Stimulated activated CD4-positive, alpha-beta T cell treated with anti-CD3 and anti-CD28 coated beads, TNF-alpha, amount 100 ng/mL, for 1 hour (primary cell): ENCODE measurements at places on chromosomes 5 and 9.

GRCh38 chr9:93111371-93112115 is 15.5 kb downstream of the CARD19 start:
- no peak for DNase-seq

DNA sequence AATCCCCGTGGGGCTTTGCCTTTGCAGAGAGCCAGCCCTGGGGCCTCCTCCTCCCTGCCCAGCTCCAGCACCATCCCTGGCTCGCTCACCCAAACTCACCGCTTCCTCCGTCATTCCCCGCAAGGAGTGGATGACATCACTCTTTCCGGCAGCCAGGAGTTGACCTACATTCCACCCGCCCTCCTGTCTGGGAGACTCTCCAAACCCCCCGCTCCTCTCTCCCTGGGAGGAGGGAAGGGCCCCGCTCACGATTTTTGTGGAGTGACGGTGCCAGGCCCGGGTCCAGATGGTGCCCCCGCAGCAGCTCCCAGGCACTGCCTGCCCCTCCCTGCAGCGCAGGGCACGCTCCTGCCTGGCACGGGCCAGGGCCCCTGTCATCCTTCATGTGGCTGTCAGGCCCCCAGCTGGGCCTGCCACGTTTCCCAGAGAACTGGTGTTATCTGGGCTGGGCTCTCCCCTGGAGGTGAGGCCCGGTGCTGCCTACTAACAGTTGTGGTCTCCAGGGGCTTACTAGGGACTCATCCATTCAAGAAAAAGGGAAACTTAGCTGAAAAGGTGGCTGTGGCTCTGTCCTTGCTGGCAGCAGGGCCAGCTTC is 52.3 kb downstream of the NTNG2 start:
- DNase-seq = no peak

DNA sequence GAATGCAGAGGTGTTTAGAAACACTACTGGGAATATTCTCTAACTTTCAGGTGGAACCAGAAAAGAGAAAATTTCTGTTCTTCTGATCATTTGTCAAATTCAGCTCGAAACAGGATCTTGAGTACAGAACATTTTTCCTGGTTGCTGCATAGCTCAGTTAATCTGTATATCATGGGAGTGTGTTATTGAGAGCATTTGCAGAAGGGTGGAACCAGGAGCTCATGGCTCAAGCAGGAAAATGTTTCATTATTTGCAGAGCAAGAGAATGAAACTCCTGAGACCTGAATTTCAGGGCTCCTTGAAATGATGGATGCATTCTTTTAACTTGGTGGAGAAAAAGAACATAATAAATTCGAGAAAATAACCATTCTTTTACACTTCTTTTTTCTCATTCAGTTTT is 97.9 kb downstream of the AOPEP start:
- DNase-seq = no peak

GRCh38 chr5:116271446-116272025 is 186.7 kb downstream of the COMMD10 start:
- DNase-seq = no peak

DNA sequence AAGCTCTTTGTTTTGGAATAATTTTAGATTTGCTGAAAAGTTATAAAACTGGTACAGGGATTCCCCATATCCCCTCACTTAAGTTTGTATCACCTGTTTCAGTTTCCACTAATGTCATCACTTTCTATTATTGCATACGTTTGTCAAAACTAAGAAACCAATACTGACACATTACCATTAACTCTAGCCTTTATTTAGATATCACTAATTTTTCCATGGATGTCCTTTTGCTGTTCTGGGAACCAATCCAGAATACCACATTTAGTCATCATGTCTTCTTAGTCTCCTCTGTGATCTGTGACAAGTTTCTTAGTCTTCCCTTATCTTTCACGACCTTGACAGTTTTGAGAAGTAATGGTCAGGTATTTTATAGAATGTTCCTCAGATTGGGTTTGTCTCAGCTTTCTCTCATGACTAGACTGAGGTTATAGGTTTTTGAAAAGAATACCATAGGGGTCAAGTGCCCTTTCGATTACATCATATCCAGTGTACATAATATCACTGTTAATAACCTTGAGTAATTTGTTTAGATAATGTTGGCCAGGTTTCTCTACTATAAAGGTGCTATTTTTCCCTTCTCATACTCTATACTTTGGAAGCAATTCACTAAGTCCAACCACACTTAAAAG is 51.9 kb upstream of the NMUR2 start:
- DNase-seq = no peak

- DNase-seq = no peak
These were observed 156.4 kb upstream of the ADRA1B start for GRCh38 chr5:159759791-159760290.

DNA sequence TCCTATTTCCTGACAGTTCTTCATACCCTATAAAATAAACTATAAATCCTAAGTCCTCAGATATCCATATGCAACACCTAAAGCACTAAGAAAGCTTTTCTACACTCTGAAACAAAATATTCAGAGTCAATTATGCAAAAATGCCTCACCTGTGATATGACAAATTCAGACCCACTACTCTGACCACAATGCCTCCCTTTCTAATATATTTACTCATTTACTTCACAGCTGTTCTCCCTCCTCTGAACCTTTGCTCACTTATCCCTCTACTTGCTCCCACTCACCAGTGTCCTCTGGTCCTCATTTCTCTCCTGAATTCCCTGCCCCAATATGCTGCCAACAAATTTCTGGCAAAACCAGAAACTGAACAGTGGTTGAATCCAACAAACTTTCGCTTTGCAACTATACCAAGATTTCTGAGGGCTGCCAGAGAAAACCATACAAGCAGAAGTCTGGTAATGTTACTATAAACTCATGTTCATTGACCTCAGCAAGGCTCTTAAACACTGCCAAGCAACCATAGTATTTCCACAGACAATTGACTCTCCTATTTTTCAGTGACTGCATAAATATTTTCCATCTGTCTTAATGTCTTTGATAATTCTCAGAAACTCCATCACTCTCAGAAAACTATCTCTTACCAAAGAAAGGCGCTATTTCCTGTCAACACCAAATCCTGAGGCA is 7.1 kb downstream of the CCNH start:
- DNase-seq = no peak

- DNase-seq = no peak
These were observed 153.8 kb downstream of the HSPA4 start for GRCh38 chr5:133205649-133206048.

DNA sequence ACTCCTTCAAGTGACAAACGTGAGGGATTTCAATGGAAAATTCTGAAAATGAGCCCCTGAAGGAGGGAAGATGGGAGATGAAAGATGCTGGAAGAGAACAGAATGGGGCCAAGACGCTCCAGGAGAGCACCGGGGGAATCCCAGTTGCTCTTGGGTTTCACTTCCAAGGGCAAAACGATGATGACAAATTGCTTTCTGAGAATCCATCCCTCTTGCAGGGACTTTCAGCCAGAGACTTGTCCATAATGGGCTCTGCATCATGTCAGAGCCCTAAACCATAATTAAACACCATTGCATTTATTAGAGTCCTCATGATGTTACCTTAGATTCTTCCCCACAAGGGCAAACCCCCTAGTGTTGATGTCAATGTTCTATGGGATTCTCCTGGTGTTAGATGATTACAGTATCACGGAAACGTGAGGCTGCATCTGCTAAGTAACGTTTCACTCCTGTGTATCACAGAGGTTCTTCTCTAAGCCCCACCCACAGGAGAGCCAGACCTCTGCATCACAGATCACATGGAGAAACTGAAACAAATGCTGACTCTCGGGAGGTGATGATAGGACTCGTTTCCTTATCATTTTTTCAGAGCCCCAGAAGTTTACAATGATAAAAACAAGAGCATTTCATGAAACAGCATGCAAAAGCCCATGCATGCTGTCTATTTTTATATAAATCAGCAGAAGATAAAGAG is 114.4 kb downstream of the TENT4A start:
- DNase-seq = no peak

DNA sequence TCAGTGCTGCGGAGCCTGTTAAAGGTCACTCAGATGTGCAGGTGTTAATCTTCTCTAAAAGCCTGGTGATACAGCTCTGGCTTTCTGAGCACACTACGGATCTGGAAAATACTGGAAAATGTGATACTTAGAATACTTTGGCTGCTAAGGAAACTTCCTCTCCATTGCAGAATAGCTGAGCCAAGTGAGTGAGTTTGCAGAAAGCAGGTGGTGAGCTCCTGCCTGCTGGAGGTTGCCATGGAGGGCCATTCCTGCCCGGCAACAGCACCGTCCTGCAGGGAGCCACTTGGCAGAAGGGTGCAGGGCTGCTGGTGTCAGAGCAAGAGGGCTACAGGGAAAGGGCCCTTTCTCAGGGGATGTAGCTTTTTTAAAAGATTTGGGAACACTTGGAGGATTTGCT is 40.7 kb downstream of the SECISBP2 start:
- no peak for DNase-seq

- no peak for DNase-seq
These were observed 12.9 kb downstream of the ZNF618 start for GRCh38 chr9:113888976-113889375.

- no peak for DNase-seq
These were observed 192.1 kb downstream of the RAB3C start for GRCh38 chr5:58774937-58775336.

DNA sequence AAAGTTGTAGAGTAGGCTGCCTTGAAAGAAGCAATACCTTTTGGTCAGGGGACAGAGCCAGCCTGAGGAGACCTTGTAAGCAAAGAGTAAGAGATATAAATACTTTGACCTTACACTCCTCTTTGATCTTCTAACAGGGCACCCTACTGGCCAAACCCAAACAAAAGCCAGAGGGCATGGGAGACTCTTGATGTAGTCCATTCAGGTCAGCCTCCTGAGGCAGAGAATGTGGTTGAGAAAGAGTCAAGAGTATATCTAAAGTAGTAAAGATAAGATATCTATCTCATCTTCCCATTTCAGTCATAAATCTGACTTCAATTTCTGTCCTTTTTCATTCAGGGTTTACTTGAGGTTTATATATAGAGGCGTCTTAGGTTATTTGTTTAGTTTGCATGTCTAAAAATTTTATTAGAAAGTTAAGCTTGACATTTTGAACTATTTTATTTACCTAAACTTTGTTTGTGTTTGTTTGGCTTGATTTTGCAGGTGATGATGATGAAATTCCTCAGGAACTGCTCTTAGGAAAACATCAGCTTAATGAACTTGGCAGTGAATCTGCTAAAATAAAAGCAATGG is 125.7 kb downstream of the NIPBL start:
- DNase-seq = no peak

DNA sequence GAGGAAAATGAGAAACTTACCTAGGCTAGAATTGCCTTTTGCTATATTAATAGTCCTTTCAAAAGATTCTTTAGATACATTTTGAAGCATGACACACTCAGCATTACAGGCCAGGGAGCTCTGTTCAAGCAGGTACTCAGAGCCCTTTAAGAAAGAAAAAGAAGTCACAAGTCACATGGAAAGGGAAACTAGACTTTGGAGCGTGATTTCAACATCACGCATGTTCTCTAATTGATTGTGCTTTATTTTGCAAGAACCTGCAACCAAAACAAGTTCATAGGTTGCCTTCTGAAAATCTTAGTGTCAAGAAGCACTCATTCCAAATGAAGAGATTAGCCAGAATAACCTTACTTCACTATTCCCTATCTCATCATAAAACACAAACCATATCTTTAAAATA is 103.8 kb downstream of the MPDZ start:
- DNase-seq = no peak

DNA sequence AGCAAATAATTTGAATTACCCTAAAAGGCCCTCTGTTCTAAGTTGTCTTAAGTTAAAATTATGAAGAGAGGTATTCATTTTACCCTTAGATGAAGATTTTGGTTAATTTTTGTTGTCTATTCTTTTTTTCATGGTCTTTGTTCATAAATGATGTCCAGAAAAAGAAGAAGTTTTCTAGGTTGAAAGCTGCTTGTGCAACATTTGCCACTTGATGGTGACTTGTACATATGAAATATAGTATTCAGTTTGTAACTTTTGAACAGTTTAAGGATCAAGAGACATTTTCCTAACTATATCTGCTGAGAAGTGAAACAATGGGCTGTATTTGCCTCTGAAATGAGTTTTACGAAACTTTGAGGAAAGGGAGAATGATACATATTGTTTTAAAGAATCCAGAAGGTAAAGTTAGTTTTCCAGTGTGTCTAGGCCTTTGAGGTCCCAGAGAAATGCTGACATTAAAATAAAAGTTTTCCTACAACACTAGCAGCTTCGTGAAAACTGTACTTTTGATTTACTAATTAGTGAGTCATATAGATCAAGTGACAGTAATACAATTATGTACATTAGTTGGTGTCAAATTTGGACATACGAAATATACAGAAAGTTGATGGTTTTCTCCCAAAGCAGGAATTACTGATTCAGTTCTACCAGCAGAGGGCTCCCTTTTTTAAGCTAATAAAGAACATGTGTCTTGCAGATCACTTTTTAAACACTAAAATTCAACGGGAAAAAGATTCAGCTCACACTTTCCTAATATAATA is 70.5 kb downstream of the PIK3R1 start:
- no peak for DNase-seq

DNA sequence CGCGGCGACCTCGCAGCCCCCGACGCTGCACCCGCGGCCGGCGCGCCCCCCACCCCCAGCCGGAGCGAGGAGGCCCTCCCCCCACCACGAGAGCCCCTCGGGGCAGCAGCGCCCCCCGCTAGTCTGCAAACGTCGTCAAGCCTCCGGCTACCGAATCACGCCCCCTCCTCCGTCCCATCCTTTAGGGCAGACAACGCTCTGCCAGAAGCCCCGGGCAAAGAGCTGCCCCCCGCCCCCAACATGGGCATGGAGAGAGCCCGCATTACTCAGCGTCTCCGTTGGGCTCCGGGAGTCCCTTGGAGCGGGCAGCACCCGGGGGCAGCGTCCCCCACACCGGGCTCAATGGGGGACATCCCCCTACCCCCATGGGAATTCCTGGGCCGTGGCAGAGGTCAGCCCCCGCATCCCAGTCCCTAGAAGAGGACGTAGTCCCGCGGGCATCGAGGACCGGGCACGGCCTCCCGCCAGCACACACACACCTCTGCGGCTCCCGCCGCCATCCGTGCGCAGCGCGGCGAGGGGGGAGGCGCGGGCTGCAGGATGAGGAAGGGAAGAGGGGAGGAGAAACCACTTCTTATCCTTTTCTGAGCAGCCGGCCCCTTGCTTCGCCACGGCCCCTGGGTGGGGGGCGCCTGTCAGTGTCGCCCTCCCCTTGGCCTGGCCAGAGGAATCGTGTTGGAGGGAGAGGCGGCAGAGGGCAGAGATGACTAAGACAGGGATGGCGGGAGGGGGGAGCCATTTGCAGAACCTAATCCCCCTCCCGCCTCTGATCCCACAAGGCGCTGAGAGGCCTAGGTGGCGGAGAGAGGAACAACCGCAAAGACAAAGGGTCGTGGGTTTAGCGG is 750 bp downstream of the DNM1 start:
- no peak for DNase-seq

DNA sequence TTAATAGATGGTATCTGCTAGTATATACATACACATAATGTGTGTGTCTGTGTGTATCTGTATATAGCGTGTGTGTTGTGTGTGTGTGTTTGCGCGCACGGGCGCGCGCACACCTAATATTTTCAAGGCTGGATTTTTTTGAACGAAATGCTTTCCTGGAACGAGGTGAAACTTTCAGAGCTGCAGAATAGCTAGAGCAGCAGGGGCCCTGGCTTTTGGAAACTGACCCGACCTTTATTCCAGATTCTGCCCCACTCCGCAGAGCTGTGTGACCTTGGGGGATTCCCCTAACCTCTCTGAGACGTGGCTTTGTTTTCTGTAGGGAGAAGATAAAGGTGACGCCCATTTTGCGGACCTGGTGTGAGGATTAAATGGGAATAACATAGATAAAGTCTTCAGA is 757 bp downstream of the FXN start:
- peak; percentile 5 for DNase-seq

GRCh38 chr9:129094387-129095169 is 13.7 kb downstream of the DOLPP1 start:
- DNase-seq = no peak
